ENCODE measurements at places on chromosomes 4 and X.

GRCh38 chrX:9542761-9543111, 77.9 kb downstream of the TBL1X start:
- H3K27ac ChIP-seq, result no peak overlapping the region
- no peaks in the 10 kb centered on the region for H3K27me3 ChIP-seq
- no peaks in the 10 kb centered on the region for H3K4me1 ChIP-seq
- H3K36me3 ChIP-seq, result peaks cover 15% of the 10 kb centered on the region

DNA sequence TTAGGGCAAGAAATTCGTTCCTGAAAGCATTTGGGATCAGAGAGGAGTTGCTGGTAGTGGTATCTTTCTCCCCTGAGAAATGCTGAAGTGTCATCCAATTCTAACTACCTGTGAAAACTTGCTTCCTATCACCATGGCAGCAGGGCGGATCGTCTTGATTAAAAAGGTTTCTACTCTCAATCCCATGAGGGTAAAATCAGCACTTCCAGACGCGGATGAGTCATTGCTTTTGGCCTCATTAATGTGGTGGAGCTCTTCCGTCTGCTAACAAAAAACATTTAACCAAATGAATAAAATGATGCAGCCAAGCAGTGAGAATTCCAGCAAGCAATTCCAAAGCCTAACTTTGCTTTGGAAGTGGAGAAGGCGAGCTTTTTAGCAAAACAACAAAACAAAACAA, 325.6 kb downstream of the CAMK2D start:
- no peak overlapping the region for H3K27ac ChIP-seq
- no peak overlapping the region for H3K4me3 ChIP-seq
- peak; percentile 33 for DNase-seq
- no peaks in the 10 kb centered on the region for H3K27me3 ChIP-seq
- H3K36me3 ChIP-seq, result peaks cover 8% of the 10 kb centered on the region
- no peaks in the 10 kb centered on the region for H3K4me1 ChIP-seq

- no peaks in the 10 kb centered on the region for H3K36me3 ChIP-seq
- no peak for DNase-seq
- no peak overlapping the region for H3K4me3 ChIP-seq
- no peaks in the 10 kb centered on the region for H3K4me1 ChIP-seq
Measured at GRCh38 chr4:32864713-32865351, 2144.7 kb downstream of the PCDH7 start.

- H3K4me3 ChIP-seq, result no peak overlapping the region
- no peaks in the 10 kb centered on the region for H3K27me3 ChIP-seq
- DNase-seq, result no peak
- no peaks in the 10 kb centered on the region for H3K4me1 ChIP-seq
Measured at GRCh38 chr4:188778905-188779304, 639.7 kb downstream of the TRIML1 start.

DNA sequence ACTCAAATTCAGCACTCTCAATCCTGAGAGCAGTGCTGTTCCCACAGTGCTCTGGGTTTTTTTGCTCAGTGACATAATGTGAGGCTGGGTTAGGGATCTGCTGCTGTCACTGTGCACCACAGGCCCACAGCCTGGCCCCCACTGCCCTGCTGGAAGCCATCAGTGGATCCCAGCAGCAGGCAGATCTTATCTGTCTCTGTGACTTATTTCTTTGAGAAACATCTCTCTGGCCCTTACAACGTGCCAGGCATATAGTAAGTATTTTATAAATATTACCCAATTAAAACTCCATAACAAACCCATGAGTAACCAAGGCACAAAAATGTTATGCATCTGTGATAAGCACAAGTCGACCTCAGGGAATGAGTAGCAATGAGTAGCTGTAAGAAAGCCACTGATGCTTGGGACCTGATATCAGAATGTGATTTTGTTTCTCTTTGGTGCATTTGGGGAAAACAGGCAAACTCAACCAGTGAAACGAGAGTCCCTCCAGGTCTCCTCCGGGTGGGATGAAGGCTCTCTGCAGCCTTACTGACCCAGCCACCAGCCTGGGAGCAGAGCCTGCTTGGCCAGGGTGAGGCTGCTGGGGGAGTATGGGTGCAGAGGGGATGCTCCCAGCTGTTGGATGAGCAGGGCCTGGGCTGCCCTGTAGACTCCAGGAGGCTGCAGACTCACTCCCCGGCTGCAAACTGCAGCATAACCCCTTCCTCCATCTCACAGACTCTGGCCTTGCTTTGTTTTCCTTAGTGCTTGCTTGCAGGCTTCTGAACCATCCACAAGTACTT, 172.7 kb upstream of the LNX1 start:
- no peaks in the 10 kb centered on the region for H3K27me3 ChIP-seq
- no peak overlapping the region for H3K27ac ChIP-seq
- H3K4me3 ChIP-seq, result no peak overlapping the region
- peaks cover 4% of the 10 kb centered on the region for H3K36me3 ChIP-seq

DNA sequence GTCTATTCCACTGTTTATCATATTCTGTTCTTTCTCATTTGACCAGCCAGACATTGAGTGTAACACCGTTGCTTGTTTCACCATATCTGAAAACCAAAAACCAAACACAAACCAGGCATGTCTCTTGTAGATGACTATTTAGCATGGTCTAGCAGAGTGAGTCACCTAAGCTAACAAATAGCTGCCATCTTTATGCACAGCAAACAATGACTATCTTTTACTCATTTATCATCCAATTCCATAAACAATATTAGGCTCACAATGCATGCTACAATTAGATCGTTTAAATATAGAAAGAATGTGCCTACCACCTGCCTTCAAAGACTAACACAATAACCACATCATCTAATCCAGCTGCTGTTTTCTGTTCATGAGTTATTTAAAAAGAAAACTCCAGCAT, 495.4 kb downstream of the PCDH19 start:
- no peak overlapping the region for H3K27ac ChIP-seq
- no peaks in the 10 kb centered on the region for H3K36me3 ChIP-seq
- H3K4me3 ChIP-seq, result no peak overlapping the region

DNA sequence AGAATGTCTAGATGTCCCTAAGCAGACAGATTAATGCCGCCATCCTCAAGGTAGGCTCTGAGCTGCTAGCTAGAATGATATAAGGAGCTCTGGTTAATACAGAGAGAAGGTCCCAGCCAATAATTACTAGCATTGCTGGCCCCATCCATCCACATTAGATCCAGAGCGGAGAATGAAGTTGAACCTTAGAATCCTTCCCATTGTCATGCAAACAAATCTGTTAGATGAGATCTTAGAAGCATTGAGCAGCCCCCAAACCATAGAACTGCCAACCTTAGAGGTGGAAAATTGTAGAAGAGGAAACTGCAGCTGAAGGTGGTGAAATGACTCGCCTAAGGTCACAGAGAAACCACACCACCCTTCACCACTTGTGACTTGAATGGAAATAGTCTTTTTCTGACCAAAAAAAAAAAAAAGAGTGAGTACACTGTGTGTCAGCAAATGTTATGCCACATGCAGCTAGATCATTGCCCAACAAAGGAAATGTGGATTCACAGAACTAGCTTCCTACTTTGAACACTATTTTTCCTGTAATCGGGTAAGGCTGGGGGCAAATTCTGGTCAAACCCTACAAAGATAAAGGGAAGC, 162.1 kb downstream of the SMIM20 start:
- no peak overlapping the region for H3K27ac ChIP-seq
- no peak for DNase-seq
- peaks cover 2% of the 10 kb centered on the region for H3K4me1 ChIP-seq
- no peak overlapping the region for H3K4me3 ChIP-seq
- H3K27me3 ChIP-seq, result no peaks in the 10 kb centered on the region

DNA sequence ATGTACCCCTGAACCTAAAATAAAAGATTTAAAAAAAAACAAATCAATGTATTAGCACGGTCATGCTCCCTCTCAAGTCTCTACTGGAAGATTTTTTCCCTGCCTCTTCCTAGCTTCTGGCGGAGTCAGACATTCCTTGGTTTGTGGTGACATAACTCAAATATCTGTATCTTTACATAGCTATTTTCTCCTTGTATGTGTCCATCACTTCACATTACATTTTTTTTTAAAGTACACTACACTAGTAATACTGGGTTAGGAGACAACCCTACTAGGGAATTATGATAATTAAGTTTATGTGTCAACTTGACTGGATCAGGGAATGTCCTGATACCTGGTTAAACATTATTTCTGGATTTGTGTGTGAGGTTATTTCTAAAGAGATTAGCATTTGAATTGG, 1197.9 kb downstream of the TECRL start:
- H3K4me3 ChIP-seq, result no peak overlapping the region
- no peak overlapping the region for H3K27ac ChIP-seq
- no peaks in the 10 kb centered on the region for H3K4me1 ChIP-seq
- peaks cover 3% of the 10 kb centered on the region for H3K36me3 ChIP-seq
- no peaks in the 10 kb centered on the region for H3K27me3 ChIP-seq

GRCh38 chr4:181982437-181982836, 260.8 kb upstream of the TENM3 start:
- peaks cover 5% of the 10 kb centered on the region for H3K36me3 ChIP-seq
- no peak for DNase-seq
- H3K27ac ChIP-seq, result no peak overlapping the region
- H3K4me3 ChIP-seq, result no peak overlapping the region

DNA sequence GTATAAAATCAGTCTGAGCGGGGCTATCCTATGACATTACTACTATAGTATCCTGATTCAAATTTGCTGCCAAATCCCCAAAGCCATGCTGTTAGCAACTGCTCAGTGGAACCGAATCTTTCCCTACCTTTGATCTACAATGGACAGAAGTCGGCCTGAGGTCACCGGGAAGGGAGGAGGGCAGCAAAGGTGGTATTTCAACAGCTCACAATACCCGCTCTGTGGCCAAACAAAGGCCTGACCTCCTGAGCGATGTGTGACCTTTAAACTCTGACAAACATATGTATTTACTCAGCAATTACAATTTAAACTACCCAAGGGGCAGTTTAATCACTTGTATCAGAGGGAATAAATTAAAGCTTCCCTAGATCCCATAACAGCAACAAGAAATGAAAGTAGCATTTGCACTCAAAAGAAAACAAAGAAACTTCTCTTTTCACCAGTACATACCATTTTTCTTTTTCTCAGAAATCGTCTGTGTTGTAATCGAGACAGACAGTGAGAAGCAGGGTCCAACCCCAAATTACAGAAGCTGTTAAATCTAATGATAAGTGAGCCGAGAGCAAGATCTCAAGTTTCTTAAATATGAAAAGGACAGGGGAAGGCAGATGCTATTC, 11.6 kb upstream of the TMEM128 start:
- DNase-seq, result no peak
- H3K27me3 ChIP-seq, result no peaks in the 10 kb centered on the region
- no peaks in the 10 kb centered on the region for H3K4me1 ChIP-seq
- no peak overlapping the region for H3K27ac ChIP-seq

- H3K36me3 ChIP-seq, result no peaks in the 10 kb centered on the region
- H3K4me1 ChIP-seq, result peaks cover 9% of the 10 kb centered on the region
- H3K27ac ChIP-seq, result no peak overlapping the region
- DNase-seq, result no peak
- H3K4me3 ChIP-seq, result no peak overlapping the region
Measured at GRCh38 chr4:10979032-10979431, 294.5 kb upstream of the CLNK start.

GRCh38 chr4:72109959-72110497, 78.2 kb downstream of the NPFFR2 start:
- H3K4me1 ChIP-seq, result no peaks in the 10 kb centered on the region
- no peaks in the 10 kb centered on the region for H3K36me3 ChIP-seq
- H3K4me3 ChIP-seq, result no peak overlapping the region
- DNase-seq, result no peak

- H3K4me3 ChIP-seq, result peak overlapping the region; percentile 49
- no peak overlapping the region for H3K27ac ChIP-seq
- H3K36me3 ChIP-seq, result peaks cover 6% of the 10 kb centered on the region
- DNase-seq, result peak; percentile 35
- 0 out of 2 replicates have a peak, but pooled peaks cover 2% of the 10 kb centered on the region for H3K4me1 ChIP-seq
Measured at GRCh38 chrX:627510-627981, 3.0 kb upstream of the SHOX start.

DNA sequence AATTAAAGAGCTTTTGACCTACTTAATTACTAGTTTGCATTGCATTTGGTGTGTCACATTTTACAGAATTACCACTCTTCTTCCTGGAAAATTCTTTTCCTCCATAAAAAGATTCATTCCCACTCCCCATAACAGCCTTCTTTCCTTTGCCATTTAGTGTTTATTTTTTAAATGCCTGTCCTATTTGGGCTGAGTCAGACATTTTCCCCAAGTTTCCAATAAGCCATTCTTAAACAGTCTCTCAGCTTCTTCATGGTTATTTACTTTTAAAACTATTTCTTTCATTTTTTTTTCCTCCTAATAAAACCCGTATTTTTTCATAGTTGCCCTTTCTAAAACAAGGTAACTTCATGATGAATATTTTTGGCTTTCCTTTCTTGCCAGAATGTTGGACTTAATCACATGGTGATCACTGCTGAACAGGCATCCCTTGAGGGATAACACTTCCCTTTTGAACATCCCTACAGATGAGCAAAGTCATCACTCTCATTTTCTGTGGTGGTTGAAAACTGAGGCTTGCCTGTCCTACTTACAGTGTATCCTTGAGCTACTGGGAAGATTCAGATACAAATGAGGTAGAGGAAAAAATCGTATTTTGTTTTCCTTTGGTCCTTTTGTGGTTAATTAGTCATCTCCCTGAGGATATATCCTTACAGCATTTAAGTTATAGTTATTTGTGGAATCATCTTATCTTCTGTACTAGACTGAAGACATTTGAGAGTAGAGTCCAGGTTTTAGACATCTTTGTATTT, 520.5 kb upstream of the NR3C2 start:
- no peaks in the 10 kb centered on the region for H3K27me3 ChIP-seq
- H3K4me3 ChIP-seq, result no peak overlapping the region
- DNase-seq, result no peak
- no peak overlapping the region for H3K27ac ChIP-seq

DNA sequence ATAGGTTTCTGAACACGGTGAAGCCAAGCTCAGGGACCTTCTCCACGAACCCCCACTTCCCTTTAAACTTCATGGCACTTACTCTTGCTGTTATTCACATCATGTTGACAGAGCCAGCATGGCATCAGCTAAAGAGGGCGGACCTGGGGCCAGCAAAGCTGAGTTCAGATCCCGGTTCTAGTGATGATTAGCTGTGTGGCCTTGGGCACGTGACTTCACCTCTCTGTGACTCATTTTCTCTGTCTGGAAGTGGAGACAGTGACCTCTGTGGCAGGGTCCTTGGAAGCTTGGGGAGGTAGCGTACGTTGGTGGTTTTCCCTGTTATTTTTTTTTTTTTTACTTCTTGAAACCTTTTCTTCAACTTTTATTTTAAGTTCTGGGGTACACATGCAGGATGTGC, 13.4 kb downstream of the EVC start:
- H3K27ac ChIP-seq, result no peak overlapping the region
- no peaks in the 10 kb centered on the region for H3K4me1 ChIP-seq
- H3K27me3 ChIP-seq, result no peaks in the 10 kb centered on the region
- H3K4me3 ChIP-seq, result no peak overlapping the region
- DNase-seq, result no peak

All from H9 (cell line).